ENCODE measurements at places on chromosomes 16 and 17.

DNA sequence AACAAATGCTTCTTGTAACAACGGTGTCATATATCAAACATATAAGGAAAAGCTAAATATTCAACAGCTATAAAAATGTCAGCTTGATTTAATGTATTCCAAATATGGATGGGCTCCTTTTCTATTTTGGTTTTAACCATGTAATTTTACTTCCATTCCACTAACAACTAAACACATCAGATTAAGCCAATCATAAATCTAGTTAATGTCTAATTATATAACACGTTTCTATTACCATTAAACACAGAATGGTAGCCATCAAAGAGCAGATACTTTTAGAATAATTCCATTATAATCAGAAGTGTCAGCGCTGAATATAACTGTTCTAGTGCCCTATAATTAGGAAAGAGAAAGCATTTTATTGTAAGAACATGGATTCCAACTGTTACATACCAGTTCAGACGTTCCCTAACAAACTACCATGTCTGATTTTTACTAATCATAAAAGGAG, 10.0 kb downstream of the CMC2 start:
- DNase-seq, result no peak

GRCh38 chr17:27295945-27296344, 2.0 kb downstream of the WSB1 start:
- peak; percentile 40 for DNase-seq

- no peak for DNase-seq
Observed at GRCh38 chr16:12519986-12520385, 283.7 kb downstream of the CPPED1 start.

DNA sequence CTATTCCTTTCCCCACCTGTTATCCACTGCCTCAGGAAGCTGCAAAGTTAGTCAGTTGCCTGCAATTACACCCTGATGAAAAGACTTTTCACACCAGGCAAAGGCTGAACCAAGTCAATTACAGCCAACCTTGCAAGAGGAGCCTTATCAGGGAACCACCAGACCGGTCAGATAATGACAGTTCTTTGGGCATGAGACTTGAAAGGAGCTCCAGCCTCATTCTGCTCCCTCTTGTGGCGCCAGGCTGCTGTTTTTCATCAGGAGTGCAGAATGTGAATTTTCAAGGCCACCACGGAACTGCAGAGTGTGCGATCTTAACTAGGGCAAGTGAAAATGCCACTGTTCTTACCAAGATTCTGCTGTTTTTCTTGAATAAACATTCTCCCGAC, 22.5 kb downstream of the DNAI2 start:
- peak; percentile 87 for DNase-seq
